Cardiac fibroblast (primary cell): ENCODE measurements at places on chromosomes 4 and X.

DNA sequence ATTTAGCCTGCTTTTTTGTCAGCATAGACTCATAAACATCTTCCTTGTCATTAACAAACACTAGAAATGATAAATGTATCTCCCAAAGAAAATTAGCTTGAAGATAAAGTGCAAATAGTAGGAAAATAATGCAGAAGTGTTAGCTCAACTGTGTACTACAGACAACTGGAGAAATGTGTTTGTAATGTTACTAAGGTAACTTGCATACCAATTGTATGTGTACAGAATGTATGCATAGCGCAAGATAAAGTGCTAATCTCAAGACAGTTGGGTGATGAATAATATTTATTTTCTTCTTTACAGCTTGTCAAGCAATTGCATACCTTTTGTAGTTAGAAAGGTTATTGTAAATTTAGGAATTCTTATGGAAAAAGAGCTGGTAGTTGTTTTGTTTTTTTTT, 22.1 kb downstream of the FMR1 start:
- no peak for DNase-seq

- no peak for DNase-seq
These were observed 21.2 kb upstream of the DDX3X start for GRCh38 chrX:41312786-41313185.

- no peak for DNase-seq
These were observed 3.9 kb downstream of the SPON2 start for GRCh38 chr4:1168191-1169101.

DNA sequence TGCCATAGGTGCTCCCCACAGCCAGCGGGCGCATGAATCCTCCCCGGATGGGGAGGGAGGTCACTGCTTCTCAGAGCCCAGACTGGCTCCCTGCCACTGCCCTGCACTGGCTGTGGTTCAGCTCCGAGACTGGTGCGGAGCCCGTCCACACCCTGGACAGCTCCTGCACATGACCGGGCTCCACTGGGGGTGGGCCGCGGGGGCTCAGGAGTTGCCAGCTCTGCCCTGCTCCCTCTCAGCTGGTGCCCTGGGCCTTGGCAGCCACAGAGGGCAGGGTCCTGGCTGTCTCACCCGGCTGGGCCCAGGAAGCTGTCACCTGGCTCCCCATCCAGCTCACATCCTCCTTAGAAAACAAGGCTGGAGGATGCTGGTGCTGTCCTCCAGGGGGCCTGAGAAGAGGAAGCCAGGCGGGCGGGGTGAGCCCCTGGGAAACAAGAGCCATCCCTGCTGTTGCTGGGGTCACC, 64.9 kb upstream of the ADRA2C start:
- no peak for DNase-seq

DNA sequence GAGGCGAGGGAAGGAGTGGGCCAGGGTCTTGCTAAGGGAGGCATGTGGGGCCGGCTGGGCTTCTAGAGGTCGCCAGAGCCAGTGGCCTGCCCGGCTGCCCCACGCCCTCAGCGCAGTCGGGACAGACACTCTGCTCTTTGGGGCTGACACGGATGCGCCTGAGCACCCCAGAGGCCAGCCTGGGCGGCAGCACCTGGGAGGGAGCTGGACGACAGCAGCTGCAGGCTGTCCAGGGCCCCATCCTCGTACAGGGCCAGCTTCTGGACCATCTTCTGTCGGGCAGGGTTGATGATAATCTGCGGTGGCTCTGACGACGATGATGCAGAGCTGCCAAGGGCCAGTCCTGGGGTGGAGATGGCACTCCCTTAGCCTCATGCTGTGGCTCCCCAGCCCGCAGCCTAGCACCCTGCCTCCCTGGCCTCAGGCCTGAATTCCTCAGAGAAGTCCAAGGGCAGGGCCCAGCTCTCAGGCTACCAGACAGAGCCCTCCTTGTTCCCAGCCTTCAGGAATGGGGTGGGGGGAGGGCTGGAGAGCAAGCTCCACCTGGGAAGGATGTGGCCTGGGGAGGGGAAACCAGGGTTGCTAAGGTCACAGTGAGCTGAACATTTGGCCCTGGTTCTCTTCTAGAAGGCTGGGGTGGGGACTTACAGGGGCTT, 7.2 kb downstream of the IRAK1 start:
- DNase-seq: no peak

DNA sequence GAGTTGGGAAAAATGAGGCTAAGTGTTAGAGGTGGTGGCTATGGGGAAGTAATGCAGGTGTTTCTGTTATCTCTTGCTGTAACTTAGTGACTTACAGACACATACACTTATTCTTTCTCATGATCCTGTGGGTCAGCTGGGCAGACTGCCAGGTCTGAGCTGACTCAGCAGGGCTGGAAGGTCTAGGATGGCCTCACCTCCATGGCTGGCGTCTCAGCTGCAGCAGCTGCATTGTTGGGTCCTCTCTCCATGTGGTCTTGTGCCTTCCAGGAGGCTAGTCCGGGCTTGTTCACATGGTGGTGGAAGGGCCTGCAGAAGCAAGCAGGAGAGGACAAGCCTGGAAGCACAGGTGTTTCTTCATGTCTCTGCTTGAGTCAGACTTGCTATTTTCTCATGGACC, 172.7 kb downstream of the NHS start:
- DNase-seq: peak; percentile 73

DNA sequence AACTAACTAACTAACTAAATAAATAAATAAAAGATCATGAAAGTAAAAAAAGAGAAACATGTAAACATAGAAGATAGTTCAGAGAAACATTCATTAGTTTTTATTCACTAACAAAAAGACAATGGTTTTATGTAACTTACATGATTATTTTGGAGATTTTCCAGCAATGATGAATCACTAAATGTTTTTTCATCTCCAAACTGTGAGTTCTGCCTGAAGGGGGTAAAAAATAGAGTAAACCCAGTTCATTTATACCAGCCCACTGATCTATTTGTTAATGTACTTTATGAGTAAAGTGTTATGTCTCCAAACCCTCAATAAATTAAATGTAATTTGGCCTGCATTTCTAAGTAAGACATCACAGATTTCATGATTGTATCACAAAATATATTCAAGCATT, 101.1 kb downstream of the ATP8A1 start:
- DNase-seq: peak; percentile 37
